ENCODE measurements at places on chromosomes 3 and 15. TPM values are rescaled to one million over a fixed set of nuclear protein-coding genes. Genes with fewer than 3 reads are reported as not detected.

DNA sequence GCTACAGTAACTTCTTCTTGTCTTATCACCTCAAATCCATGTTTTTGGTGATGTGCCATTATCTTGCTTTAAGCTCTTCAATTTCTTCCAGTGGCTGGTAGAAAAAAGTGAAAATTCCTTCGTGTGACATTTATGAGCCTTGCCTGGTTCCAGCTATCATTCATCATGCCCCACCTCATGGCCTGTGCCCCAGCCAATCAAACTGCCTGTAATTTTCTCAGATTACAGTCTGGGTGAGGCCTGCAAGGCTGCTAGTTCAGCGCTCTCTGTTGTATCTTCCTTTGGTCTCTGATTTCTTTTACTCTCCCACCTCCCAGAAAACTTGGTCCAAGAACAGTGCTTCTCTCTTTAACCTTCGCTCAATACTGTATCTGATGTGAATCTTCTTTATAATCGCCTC is 249.3 kb upstream of the ZNF717 start:
- no peaks in the 10 kb centered on the region for H3K27me3 ChIP-seq
- no peaks in the 10 kb centered on the region for H3K4me1 ChIP-seq
- DNase-seq, result no peak
- no peak overlapping the region for H3K4me3 ChIP-seq

- no peaks in the 10 kb centered on the region for H3K27me3 ChIP-seq
- H3K36me3 ChIP-seq, result no peaks in the 10 kb centered on the region
- no peak overlapping the region for H3K27ac ChIP-seq
- H3K4me3 ChIP-seq, result no peak overlapping the region
- H3K4me1 ChIP-seq, result no peaks in the 10 kb centered on the region
- no peak for DNase-seq
Measured at GRCh38 chr3:5568451-5568850, 380.9 kb downstream of the EDEM1 start.

DNA sequence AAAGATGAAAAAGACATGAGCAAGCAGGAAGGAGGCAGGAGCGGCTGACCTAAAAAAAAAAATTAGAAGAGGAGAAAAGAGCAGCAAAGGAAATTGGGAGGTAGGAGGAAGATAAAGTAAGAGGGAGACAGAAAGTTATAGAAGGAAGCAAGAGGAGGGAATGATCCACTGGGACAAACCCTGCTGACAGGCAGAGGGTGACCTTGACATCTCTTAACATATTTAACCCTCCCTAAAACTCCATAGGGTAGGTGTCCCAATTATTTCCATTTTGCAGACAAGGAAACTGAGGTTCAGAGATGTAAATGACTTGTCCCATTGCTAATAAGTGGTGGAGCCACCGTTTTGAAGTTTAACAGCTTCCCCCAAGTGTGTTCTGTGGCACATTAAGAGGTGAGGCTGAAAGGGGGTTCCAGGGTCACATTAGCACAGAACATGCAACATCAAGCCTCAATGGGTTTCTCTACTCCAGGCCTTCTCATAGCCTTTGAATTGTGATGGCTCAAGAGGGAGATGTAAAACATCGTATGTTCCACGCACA is 37.4 kb upstream of the PRICKLE2 start:
- no peak overlapping the region for H3K4me3 ChIP-seq
- no peaks in the 10 kb centered on the region for H3K36me3 ChIP-seq
- no peak overlapping the region for H3K27ac ChIP-seq
- H3K27me3 ChIP-seq, result peaks cover 14% of the 10 kb centered on the region
- peaks cover 3% of the 10 kb centered on the region for H3K4me1 ChIP-seq

DNA sequence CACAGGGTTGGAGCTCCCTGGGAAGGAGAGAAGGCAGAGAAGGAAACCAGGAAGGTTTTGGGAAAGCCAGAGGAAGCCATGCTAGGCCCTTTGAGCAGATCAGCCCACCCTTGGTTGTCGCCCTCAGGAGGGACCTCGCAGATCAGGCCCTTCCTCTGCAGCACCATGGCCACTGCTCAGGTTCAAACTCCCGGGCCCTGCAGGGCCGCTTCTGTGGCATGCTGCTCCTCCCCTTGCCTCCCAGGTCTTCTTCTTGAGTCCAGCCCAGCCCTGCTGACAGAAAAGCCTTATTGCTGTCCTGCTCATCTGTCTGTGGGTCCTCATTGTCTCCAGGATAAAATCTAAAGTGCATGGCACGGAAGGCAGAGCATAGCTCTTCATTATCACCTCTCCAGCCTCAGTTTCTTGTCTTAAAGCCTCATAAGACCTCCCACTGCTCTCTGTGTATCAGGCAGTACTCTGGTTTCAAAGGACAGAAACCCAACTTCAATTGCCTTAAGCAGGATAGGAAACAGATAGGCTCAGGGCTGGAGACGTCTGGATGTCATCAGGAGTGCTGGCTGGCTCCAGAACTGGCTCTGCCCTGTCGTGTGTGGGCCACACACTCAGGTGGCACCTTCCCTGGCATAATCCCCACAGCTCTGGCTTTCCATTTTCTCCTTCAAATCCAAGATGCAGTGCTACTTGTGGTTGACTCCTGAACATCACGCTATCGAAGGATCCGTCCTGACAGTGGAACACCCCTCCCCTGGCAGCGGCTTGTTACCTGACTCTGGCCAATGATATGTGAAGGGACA is 118.5 kb downstream of the EEFSEC start:
- H3K27me3 ChIP-seq, result no peaks in the 10 kb centered on the region
- no peak for DNase-seq
- no peaks in the 10 kb centered on the region for H3K36me3 ChIP-seq
- H3K27ac ChIP-seq, result no peak overlapping the region

- DNase-seq, result no peak
- no peak overlapping the region for H3K4me3 ChIP-seq
- no peaks in the 10 kb centered on the region for H3K36me3 ChIP-seq
- H3K27ac ChIP-seq, result no peak overlapping the region
Measured at GRCh38 chr15:79051029-79051428, 39.6 kb downstream of the RASGRF1 start.

DNA sequence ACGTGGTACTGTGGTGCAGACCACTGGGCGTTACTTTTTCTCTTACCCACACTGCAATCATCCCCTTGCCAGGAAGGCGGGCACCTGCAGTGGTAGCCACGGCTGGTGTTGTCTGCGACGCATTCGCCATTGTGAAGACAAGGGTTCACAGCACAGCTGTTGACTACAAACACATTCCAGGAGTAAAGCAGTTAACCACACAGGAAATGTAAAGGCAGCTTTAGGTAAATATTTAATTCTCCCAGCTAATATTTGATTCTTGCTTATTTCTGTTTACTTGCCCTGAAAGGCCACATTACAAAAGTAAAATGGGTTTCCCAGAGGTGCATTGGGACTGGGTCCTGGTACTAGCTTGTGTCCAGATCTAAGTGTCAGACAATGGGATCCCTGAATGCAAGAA is 45.4 kb downstream of the HEG1 start:
- H3K27ac ChIP-seq, result no peak overlapping the region
- peaks cover 90% of the 10 kb centered on the region for H3K36me3 ChIP-seq
- H3K4me1 ChIP-seq, result peaks cover 10% of the 10 kb centered on the region
- no peak for DNase-seq

DNA sequence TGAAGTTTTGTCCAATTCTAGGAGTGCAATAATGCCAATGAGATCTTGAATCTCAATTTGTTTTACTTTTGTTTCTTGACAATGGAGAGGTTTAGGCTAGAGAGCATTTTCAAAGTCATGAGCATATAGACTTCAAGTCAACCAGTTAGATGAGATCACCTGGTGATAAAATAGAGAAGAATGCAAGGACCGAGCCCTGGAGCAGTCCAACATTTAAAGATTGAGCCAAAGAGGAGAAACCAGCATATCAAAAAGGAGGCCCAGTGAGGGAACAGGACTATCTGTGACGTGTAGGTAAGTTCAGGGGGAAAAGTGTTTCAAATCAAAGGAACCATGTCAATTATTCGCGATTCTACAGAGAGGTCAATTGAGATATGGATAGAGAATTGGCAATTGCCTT is 1.7 kb upstream of the PIAS1 start:
- H3K27ac ChIP-seq, result no peak overlapping the region
- peaks cover 7% of the 10 kb centered on the region for H3K27me3 ChIP-seq
- peak overlapping the region; percentile 86 for H3K4me3 ChIP-seq
- peaks cover 34% of the 10 kb centered on the region for H3K4me1 ChIP-seq
- peaks cover 6% of the 10 kb centered on the region for H3K36me3 ChIP-seq
- DNase-seq, result no peak

- H3K4me3 ChIP-seq, result no peak overlapping the region
- no peak for DNase-seq
- peaks cover 4% of the 10 kb centered on the region for H3K4me1 ChIP-seq
- H3K27ac ChIP-seq, result no peak overlapping the region
- peaks cover 58% of the 10 kb centered on the region for H3K36me3 ChIP-seq
Measured at GRCh38 chr15:101269479-101270223, 7.6 kb downstream of the SELENOS start.

The KLHL6 gene
- 29.7 TPM for total RNA-seq

GRCh38 chr15:66859688-66860253 is 157.7 kb downstream of the SMAD6 start:
- DNase-seq, result no peak
- peaks cover 11% of the 10 kb centered on the region for H3K27me3 ChIP-seq
- peaks cover 7% of the 10 kb centered on the region for H3K4me1 ChIP-seq
- H3K36me3 ChIP-seq, result no peaks in the 10 kb centered on the region
- no peak overlapping the region for H3K4me3 ChIP-seq

- no peak overlapping the region for H3K4me3 ChIP-seq
- no peaks in the 10 kb centered on the region for H3K4me1 ChIP-seq
- H3K27ac ChIP-seq, result no peak overlapping the region
Measured at GRCh38 chr3:70813311-70813710, 500.9 kb upstream of the MDFIC2 start.

The HYAL1 gene
- total RNA-seq, result 0.59 TPM

DNA sequence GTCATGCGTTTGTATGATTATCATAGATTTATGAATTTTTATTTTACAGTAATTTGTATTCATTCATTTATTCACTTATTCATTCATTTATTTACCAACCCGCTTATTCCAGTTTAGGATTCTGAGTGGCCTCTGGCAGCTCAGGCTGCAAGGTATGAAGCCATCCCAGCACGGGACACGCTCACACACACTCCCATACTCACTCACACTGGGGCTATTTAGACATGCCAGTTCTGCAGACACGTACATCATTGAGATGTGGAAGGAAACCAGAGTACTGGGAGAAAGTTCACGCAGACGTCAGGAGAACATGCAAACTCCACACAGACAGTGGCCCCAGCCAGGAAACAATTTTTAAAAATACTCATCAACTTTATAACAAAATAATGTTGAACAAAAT is 5.1 kb downstream of the CDIN1 start:
- no peaks in the 10 kb centered on the region for H3K27me3 ChIP-seq
- no peak for DNase-seq

GRCh38 chr3:25405335-25405734 is 22.7 kb upstream of the RARB start:
- H3K27ac ChIP-seq, result no peak overlapping the region
- no peaks in the 10 kb centered on the region for H3K36me3 ChIP-seq
- no peaks in the 10 kb centered on the region for H3K27me3 ChIP-seq
- no peaks in the 10 kb centered on the region for H3K4me1 ChIP-seq

Data from activated T-helper 2 cell treated with anti-CD3 and anti-CD28 coated beads, Interferon-gamma antibody, Interleukin-2, Interleukin-4, amounts not matched to agents 10 μg/mL and 5 μg/mL and 100 μg/mL, durations not matched to agents 14 hours and 24 hours and 36 hours (primary cell).